Spleen (tissue), 13 donors: ENCODE measurements at places on chromosomes 12 and 14.

- no peaks in the 10 kb centered on the region for H3K4me1 ChIP-seq
- H3K36me3 ChIP-seq: no peaks in the 10 kb centered on the region
- no peaks in the 10 kb centered on the region for H3K27me3 ChIP-seq
- no peak for DNase-seq
Measured at GRCh38 chr14:59831121-59831730, 39.4 kb downstream of the RTN1 start.

DNA sequence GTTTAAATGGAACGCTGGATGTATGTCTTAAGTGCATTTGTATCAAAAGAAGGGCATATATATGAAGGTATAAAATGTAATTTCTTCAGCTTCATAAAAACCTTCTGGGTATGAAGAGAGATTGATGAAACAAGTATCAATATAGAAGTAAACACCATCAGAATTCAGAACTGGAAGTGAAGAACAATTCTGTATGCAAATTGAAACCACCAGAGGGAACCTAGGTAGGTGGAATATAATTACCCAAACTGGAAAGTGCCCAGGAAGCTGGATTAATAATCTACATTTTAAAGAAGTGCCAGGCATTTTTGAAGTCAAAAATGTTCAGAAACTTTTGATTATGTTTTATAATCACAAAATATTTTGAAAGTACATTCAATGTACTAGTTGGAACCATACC is 336.2 kb upstream of the GARIN6 start:
- no peak overlapping the region for H3K4me3 ChIP-seq
- H3K4me1 ChIP-seq: no peaks in the 10 kb centered on the region
- H3K27me3 ChIP-seq: no peaks in the 10 kb centered on the region
- no peak overlapping the region for H3K27ac ChIP-seq
- no peak for DNase-seq

GRCh38 chr12:45388545-45388944 is 172.7 kb downstream of the ANO6 start:
- H3K4me3 ChIP-seq: no peak overlapping the region
- no peaks in the 10 kb centered on the region for H3K4me1 ChIP-seq
- H3K27ac ChIP-seq: no peak overlapping the region
- peaks cover 96% of the 10 kb centered on the region for H3K36me3 ChIP-seq
- no peak for DNase-seq
- H3K27me3 ChIP-seq: no peaks in the 10 kb centered on the region

DNA sequence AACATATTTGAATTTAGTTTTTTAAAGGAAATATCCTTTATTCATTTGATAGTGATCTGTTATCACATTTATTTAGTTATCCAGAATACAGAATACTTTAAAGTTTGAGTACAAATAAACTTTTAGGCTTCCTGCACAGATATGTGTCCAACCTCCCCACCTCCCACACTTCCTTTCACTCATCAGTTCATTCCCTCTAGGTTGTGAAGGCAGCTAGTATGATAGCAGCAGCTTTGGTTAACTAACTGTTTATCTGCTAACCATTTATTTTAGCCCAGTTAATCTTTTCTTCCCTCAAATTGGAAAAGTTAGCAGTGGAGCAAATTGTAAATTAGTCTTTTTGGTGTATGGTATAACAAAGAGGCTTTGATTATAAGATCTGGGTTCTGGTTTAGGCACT is 35.7 kb downstream of the CNOT2 start:
- no peak overlapping the region for H3K4me3 ChIP-seq
- H3K4me1 ChIP-seq: peaks cover 5% of the 10 kb centered on the region
- no peak overlapping the region for H3K27ac ChIP-seq
- H3K36me3 ChIP-seq: peaks cover 14% of the 10 kb centered on the region
- DNase-seq: no peak

- H3K36me3 ChIP-seq: no peaks in the 10 kb centered on the region
- H3K4me1 ChIP-seq: no peaks in the 10 kb centered on the region
- no peak overlapping the region for H3K27ac ChIP-seq
- H3K27me3 ChIP-seq: no peaks in the 10 kb centered on the region
- DNase-seq: no peak
Measured at GRCh38 chr14:29749829-29750228, 177.8 kb downstream of the PRKD1 start.

DNA sequence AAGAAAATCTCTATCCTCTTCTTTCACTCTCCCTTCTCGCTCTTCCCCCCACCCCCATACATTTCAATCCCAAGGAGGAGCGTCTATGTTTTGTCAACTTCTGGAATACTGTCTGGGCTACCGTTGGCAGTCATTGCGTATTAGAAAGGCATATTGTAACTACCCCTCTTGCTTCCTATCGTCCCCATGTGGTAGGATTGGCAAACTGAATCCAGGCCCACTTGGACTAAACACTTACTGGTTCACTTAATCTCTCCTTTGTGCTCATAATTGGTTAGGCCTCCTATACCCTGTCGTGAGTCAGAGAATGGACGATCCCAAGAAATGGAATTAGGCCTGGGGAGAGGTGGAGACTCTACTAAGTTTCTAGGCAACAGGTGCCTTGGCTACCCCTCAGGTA is 68.8 kb upstream of the SLC8A3 start:
- H3K27ac ChIP-seq: no peak overlapping the region
- no peak overlapping the region for H3K4me3 ChIP-seq
- peaks cover 35% of the 10 kb centered on the region for H3K27me3 ChIP-seq
- no peaks in the 10 kb centered on the region for H3K36me3 ChIP-seq

DNA sequence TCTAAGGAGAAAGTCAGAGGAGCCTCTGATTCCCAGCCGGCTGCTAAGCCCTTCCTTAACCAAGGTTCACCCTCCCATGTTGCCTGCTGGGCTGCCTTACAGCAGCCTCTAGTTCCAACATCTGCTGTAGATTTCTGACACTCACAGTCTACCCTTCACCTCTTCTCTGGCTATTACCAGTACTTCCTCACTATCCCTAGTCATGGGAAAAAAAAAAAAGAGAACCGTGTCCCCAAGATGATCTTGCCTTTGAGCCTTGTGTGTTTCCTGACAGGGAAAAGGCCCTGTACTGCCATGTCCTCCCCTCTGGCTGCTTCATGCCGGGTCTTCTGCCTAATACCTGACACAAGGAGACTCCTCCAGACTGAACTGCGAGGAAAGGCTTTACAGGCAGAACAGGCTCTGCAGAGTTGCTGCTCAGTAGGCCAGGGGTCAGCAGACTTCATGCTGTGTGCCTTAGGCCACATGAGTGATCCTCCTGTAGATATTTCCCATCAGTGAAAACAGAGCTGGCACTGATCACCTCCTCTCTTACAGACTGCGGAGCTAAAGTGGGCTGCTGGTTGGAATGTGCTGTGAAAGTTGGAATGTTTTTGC is 46.8 kb downstream of the PRKCH start:
- H3K4me3 ChIP-seq: no peak overlapping the region
- DNase-seq: no peak
- no peaks in the 10 kb centered on the region for H3K36me3 ChIP-seq
- H3K4me1 ChIP-seq: peaks cover 6% of the 10 kb centered on the region
